Activated CD4-positive, alpha-beta T cell treated with anti-CD3 and anti-CD28 coated beads, Interleukin-10, Interleukin-2, amounts not matched to agents 100 ng/mL and 50 ng/mL, durations not matched to agents 16 hours and 8 hours (primary cell): ENCODE measurements at places on chromosomes 16 and 17.

GRCh38 chr16:64718486-64718885 lies 403.4 kb downstream of the CDH11 start:
- no peak for DNase-seq

GRCh38 chr16:68403704-68404103 lies 44.6 kb downstream of the SMPD3 start:
- DNase-seq: no peak

GRCh38 chr16:20870122-20870820 lies 29.9 kb downstream of the DCUN1D3 start:
- no peak for DNase-seq

DNA sequence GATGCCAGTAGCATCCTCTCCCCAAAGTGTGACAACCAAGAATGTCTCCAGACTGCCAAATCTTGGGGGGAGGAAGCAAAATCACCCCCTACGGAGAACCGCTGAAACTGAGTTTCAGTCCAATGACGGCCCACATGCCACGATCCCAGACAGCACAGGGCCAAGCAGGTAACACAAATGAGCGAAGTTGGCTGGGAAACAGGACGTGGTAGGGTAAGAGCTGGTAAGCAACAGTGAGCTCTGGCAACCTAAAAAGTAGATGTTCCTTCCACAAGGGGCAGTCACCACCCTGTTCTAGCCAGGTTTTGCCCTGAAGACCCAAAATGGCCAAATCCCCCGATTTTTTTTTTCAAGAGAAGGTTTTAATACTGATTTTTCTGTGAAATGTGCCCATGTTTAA lies 25.4 kb downstream of the ZFHX3 start:
- no peak for DNase-seq

GRCh38 chr17:56819431-56820145 lies 14.1 kb downstream of the C17orf67 start:
- DNase-seq: peak; percentile 85

DNA sequence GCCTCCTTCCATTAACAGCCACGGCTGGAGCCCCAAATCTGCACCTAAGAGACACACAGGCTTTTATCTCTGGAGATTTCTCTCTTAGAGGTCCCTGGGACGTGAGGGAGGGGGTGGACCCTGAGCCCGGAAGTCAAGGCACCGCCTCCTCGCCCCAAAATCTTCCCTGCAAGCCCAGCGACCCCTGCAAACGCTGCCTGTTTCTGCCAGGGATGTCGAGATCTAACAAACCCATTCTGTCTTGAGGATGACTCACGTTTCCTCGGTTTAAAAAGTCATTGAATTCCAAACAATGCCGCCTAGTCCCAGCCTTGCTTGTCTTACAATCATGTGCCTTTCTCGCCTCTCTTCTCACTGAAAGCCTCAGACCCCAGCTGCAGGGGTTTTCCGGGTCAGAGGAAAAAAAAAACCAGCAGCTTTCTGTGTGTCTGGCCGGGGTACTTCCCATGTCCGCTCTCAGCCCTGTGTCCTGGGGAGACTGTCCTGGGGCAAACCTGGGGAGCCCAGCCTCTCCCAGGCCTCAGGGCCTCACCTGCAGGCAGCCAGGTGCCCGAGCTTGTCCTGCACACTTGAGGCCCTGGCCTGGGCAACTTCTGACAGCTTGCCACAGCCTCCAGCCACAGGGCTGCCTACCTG lies 15.4 kb downstream of the ARL2BP start:
- DNase-seq: no peak

GRCh38 chr17:40068917-40069750 lies 6.4 kb downstream of the THRA start:
- DNase-seq: peak; percentile 78

DNA sequence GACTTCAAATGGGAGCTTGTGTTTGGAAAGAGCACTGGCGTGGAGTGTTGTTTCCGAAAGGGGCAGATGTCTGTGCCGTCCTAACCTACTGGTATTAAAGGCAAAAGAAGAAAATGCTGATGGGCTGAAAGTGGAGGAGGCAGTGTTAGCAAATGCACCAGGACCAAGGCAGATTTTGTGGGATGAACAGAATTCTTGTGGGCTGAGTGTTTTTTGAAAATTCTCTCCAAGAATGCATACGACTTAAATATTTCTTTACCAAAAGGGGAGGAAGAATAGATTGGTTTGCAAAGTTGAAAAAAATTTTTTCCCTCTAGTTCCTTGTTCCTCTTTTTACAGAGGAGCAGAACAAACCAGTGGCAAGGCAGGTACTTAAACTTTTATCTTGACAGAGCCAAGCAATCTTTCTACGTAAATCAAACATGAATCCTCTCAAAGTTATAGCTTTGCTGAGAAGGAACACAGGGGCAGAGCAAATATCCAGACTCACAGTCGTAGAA lies 16.8 kb downstream of the MARCHF10 start:
- no peak for DNase-seq

GRCh38 chr16:4702466-4702808 lies 9.1 kb downstream of the NUDT16L1 start:
- no peak for DNase-seq

DNA sequence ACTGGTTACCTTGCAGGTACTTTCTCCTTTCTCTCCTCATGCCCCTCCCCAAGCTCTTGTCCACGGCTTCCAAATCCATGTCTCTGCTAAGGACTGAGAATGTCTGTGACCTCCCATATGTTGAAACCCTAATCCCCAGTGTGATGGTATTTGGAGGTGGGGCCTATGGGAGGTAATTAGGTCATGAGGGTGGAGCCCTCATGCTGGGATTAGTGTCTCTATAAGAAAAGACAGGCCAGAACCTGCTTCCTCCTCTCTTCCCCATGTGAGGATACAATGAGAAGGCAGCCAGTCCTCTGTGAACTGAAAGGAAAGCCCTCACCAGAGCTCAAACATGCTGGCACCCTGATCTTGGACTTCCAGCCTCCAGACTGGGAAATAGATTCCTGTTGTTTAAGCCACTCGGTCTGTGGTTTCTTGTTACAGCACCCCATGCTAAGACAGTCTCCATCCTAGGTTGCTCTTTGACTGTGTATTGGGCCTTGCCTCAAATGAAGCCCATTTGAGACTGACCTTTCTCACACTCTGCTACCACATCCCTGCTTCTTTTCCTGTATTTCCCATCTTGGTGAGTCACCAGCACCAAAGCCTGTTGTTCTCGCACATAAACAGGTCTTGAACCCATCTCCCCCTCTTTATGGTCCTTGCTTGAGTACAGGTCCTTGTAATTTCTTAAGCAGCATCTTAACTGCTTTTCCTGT lies 135.0 kb downstream of the CDK5R1 start:
- DNase-seq: no peak

- peak; percentile 73 for DNase-seq
Measured at GRCh38 chr17:19447085-19447583, 36.1 kb downstream of the RNF112 start.

DNA sequence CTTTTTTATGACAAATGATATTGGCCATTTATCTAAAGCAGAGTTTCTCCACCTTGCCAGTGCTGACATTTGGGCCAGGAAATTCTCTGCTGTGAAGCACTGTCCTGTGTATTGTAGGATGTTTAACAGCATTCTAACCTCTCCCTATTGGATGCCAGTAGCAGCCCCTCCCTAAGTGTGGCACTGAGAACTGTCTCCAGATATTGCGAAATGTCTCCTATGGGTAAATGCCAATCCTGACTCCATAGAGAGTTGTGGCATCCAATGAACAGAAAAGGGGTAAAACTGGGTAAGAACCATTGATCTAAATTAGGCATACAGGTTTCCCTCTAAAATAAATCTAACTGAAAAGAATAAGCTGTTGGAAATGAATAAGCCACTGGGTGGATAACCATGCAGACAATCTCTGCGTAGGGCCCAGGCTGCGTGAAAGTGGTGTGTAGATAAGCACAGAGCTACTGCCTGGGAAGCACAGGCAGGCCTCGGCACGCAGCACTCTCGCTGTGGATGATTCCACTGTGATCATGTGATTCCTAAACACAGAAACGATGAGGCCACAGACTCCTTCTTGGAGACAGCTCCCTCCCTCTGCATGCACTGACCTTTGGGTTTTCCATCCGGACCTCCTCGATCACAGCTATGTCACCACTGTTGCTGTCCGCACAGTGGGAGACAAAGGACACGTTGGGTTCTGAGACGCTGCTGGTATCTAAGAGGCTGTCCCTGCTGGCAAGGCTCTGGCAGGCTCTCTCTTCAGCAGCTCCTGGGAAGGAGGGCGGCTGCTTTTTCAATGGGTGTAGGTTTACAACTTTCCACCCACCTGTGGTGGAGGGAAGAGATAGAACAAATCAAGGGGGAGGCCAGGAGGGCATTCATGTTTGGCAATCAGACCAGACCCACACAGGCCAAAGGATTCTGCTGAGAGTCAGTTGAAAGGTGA lies 44.1 kb downstream of the GTF3C1 start:
- DNase-seq: no peak

- no peak for DNase-seq
Measured at GRCh38 chr17:9219631-9220397, 198.5 kb downstream of the NTN1 start.

- no peak for DNase-seq
Measured at GRCh38 chr17:82096709-82097183, 1.3 kb downstream of the FASN start.

DNA sequence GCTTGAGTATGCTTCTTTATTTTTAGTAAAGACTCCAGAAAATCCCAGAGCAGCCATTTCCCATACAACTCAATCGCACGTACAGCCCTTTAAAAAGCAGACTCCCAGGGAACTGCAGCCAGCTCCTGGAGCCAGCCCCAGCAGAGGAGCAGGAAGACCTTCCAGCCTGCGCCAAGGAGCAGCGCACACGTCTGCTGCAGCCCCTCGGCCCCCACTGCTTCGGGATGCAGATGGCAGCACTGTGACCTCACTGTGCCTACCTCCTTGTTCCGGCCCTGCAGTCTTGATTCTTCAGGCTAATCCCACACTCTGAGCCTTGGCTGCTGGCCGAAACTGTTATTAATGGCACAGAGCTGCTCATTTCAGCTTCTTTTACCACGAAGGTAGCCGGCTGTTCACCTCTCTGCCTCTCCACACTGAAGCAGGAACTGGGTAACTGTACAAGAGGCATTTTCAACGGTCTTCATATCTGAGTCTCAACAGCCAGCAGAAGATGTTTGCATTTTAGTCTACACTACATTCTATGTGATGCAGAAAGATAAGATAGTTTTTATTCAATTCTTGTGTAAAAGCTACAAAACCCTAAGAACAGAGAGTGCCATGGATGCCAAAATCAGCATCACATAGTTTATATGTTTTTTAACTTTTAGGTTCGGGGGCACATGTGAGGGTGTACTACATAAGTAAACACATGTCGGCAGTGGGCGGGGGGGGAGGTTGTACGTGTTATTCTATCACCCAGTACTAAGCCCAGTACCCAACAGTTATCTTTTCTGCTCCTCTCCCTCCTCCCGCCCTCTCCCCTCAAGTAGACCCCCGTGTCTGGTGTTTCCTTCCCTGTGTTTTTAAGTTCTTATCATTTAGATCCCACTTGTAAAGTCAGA lies 130.9 kb downstream of the ANKRD11 start:
- no peak for DNase-seq

DNA sequence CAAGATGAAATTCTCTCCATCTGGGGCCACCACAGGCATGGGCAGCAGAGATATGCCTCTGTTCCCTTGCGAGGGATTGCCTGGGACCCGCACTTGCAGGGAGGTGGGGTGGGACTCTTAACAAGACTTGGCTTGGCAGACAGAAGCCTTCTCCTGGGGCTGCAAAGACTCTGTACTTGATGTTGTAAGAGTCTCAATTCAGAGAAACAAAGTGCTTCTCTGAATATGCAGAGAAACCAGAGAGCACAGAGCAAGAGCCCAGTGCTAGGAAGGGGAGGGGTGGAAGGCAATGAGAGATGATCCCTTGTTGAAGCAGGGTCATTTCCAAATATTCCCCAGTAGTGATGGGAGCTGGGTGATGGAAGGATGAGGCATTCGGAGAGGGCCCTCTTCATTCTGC lies 2.2 kb downstream of the MMP28 start:
- no peak for DNase-seq

- DNase-seq: no peak
Measured at GRCh38 chr17:42131981-42132432, 9.4 kb downstream of the HSPB9 start.

DNA sequence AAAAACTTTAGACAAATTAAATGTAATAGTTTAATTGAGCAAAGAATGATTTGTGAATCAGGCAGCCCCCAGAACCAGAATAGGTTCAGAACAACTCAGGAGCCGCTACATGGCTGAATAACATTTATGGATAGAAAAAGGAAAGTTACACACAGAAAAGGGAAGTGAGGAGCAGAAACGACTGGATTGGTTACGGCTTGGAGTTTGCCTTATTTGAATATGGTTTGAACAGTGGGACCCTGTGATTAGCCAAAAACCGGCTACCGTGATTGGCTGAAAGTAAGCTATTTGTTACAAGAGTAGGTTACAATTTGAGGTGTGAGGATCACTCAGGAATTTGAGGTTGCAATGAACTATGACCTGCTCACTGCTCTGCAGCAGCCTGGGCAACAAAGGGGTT lies 1139.8 kb downstream of the CDH11 start:
- DNase-seq: no peak

DNA sequence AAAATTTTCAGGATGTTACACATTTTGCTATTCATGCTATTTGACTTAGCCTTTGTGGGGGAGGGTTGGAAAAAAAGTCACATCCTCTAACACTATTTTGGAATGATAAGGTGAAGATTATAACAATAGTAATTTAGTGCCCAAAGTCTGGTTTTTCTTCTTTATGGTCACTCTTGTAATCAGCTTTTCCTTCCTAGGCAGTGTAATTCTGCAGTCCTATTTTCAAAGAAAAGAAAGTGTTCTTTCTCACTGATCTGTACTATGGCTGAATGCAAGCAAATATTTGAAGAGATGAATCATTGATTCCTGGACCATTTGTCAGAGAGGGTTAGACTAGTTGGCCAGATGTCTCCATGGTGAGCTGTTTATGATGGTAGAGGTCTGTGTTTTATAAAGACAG lies 8.4 kb downstream of the RSPRY1 start:
- no peak for DNase-seq

DNA sequence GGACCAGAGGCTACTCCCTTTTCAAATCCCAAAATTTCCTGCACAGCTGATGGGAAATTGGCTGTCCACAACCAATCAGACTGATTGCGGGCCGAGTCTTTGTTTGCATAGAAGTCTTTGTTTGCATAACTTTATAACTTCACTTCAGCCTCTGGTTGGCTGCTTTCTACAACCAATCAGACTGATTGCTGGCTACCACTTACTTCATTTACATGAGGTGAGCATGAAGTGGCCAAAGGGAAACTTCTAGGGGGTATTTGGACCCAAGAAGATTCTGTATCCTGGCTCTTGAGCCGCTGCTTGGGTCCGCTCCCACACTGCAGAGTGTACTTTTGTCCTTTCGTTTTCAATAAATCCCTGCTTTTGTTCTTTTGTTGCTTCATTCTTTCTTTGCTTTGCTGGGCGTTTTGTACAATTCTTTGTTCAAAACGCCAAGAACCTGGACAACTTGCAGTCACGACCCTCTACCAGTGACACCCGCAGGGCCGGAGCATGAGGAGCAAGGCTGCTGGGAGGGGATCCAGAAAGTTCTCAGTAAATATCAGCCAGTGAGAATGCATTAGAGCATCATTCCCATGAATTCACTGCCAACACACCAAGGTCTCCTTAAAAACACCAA lies 67.5 kb downstream of the IQCK start:
- DNase-seq: no peak
